Purkinje cell (primary cell): ENCODE measurements at places on chromosomes 11 and 22. TPM values are rescaled to one million over a fixed set of nuclear protein-coding genes. Genes with fewer than 3 reads are reported as not detected.

Gene MAML2
- polyA plus RNA-seq: 2.0 and 4.8 TPM in 2 replicates

Gene APOBEC3G
- polyA plus RNA-seq: not detected in 2 replicates

Gene MUC6
- polyA plus RNA-seq: not detected in 2 replicates

Gene TTC38
- polyA plus RNA-seq: 1.3 and 2.1 TPM in 2 replicates

Gene MRPL17
- 42.3 and 43.2 TPM in 2 replicates for polyA plus RNA-seq

Gene CASP1
- polyA plus RNA-seq: 0.57 TPM in 1 of 2 replicates, not detected in the other

Gene TUB
- polyA plus RNA-seq: 51.9 and 58.1 TPM in 2 replicates

Gene UQCC3
- polyA plus RNA-seq: 3.4 and 3.8 TPM in 2 replicates

Gene FOSL1
- polyA plus RNA-seq: not detected in 2 replicates

Gene DLG2
- 393 and 404 TPM in 2 replicates for polyA plus RNA-seq

Gene GLYAT
- not detected in 2 replicates for polyA plus RNA-seq

Gene DAGLA
- polyA plus RNA-seq: 3.7 and 5.1 TPM in 2 replicates

Gene POTEH
- not detected in 2 replicates for polyA plus RNA-seq

Gene SPTBN2
- polyA plus RNA-seq: 73.2 and 78.9 TPM in 2 replicates

Gene RFPL3
- not detected in 2 replicates for polyA plus RNA-seq
